ENCODE measurements at places on chromosomes 13 and 19.

DNA sequence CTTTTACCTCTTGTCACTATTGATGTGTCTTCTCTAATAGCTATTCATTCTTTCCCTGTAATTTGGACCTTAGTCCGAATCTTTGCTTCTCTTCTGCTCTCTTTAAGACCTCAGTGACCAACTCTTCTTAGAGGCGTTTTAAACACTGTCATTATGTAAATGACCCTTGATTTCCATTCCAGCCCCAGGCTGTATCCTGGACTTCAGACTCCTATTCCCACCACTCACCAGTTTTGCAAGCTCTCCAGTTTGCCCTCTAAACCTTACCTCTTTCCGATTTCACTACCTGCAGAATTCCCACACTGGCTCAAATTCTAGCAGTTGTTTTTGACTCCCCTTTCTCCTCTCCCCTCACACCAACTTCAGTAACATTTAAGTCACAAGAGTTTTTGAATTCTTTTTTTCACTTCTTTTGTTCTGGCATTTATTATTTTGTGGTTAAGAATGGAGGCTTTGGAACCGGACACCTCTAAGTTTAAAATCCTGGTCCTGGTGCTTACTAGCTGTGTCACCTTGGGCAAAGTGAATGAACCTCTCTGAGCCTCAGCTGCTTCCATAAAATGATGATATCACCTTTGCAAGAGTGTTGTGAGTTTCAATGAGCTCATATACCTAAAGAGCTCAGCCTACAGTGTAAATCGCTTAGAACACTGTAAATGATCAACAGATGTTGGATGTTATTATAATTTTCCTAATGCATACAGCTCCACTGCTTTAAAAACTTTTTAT lies 13.6 kb upstream of the HMGB1 start:
- DNase-seq = no peak

GRCh38 chr13:35770756-35771297 lies 294.3 kb upstream of the MAB21L1 start:
- no peak for DNase-seq

GRCh38 chr19:41328157-41328841 lies 18.3 kb downstream of the CCDC97 start:
- no peak for DNase-seq

DNA sequence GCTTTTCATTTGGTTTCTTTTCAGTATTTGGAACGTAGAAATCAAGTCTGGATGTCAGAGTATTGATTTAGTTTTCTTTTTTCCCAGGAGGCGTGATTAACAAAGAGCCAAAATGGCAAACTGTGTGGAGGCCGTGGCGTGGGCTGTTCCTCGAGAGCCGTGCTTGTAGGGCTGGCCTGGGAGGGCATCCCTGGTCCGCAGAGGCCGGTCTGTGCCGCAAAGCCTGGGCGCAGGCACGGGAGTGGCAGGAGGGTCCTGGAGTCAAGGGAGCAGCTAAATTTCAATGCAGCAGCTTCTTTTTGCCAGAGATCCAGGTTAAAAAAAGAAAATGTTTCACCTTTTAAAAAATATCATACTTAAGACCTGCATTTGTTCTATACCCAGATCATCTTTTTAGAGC lies 13.1 kb upstream of the MCF2L start:
- DNase-seq = no peak

DNA sequence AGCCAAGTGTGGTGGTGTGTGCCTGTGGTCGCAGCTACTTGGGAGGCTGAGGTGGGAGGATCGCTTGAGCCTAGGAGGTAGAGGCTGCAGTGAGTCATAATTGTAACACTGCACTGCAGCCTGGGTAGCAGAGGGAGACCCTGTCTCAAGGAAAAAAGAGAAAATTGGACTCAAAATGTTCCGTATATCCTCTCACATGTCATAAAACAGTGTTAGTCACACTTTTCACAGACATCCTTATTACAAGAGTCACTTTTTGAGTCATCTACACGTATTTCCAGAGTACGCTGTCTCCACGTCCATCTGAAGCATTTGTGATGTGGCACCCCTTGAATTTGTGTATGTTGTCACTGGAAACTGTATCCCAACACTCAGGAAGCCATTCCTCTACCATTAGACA lies 133.0 kb downstream of the SIPA1L3 start:
- DNase-seq = no peak

DNA sequence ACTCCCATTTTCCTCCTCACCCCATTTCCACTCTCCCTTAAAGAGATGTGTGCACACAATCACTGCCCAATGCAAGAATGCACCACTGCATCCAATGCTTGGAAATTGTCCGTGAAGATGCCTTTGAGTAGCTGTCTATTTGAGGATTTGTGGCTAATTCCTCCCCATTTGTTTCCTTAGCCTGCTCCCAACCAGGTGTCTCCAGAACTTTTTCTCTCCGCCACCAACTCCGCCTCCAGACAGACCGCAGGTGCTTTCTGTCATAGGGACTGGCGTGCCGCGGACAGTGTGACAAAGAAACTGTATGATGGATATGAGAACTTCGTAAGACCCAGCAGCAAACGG lies 461 bp upstream of the TM9SF2 start:
- DNase-seq = no peak

DNA sequence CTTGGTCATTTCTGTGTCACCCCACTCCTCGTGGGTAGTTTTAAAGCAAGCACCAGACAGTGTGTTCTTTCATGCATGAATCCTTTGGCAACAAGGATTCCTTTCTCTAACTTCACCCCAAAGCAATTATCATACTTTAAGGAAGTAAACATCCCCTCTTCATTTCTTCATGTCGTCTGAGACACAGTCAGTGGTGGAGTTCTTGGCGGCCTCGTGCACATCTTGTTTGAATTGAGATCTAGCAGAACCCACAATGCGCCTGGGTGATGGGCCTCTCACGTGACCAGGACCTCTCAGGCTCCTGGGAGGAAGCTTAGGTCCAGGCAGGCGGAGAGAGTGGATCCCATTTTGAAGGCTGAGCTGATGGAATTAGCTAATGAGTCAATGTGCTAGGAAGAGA lies 2.6 kb downstream of the ACSBG2 start:
- peak; percentile 9 for DNase-seq

DNA sequence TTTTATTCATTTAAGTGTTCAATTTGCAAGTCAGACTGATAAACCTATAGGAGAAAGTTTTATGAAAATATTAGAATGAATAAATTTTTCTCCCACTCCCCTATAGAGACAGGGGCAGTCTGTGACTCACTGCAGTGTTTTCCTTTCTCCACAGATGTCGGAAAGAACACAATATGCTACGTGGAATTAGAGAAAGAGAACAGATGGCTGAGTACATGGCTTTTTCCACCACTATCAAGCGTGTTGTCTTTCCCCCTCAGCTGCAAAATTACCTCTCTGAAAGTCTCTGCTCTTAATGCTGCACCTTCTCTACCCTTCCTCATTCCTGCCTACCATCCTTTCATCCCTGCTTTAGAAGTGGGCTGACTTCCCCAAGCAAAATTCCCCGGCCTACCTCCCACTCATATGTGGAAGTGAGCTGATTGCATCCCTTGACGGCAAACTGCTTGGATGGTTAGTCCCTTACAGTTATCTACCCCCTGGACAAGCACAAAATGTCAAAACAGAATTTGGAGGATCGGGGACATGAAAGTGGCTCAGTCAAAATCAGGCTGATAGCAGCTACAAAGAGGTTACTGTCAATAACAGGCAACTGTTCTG lies 30.0 kb downstream of the FLT1 start:
- DNase-seq = no peak

DNA sequence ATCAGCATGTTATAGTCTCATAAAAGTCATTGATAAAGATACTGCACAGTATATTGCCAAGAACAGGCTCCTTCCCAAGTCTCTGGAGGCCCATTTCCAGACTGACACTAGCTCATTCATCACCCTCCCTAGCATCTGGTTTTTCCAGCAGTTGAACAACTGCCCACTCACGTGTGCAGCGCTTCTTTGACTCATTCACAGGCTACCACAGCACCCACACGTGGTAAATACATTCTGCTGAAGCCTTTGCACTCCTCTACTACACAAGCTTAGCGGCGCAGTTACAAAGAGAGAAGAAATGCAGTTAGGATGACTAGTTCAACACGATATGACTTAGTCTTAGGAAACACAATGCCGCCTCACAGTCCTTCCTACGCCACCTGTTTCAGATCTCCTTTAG lies 87.7 kb downstream of the DOCK9 start:
- DNase-seq = no peak

GRCh38 chr19:43552616-43553015 lies 19.6 kb downstream of the ZNF575 start:
- peak; percentile 20 for DNase-seq

DNA sequence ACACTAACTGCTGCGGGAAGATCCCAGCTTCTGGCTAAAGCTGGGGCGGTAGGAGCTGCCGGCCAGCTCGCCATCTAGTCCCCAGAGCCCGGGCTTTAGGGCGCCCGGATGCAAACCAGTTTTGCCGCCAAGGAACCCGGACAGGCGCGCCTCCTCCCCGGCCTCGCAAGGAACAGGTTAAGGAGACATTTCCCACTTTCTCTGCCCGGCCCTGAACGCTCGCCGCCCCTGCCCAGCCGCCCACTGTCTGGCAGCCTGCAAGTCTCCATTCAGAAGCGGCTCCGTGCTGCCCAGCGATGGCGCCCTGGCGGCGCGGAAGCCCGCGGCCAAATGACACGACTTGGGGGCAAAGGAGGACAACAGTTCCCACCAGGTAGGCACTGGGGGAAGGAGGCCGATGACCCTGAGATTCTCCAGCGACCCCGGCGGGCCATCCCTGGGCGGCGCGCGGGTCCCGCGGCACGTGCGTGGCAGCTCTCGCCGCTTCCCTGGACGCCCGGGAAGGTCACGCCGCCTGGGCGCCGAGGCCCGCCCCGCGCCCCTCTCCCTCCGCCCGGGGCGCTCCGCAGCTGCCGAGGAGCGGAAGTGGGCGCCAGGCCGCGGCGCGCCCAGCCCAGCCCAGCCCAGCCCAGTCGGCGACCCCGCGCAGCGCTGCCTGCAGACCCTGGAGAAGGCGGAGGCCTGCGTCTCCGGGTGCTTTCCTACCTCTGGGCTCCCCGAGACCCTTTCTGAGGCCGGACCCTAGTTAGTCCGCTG lies 42.2 kb upstream of the HNRNPA1L2 start:
- DNase-seq = peak; percentile 34

DNA sequence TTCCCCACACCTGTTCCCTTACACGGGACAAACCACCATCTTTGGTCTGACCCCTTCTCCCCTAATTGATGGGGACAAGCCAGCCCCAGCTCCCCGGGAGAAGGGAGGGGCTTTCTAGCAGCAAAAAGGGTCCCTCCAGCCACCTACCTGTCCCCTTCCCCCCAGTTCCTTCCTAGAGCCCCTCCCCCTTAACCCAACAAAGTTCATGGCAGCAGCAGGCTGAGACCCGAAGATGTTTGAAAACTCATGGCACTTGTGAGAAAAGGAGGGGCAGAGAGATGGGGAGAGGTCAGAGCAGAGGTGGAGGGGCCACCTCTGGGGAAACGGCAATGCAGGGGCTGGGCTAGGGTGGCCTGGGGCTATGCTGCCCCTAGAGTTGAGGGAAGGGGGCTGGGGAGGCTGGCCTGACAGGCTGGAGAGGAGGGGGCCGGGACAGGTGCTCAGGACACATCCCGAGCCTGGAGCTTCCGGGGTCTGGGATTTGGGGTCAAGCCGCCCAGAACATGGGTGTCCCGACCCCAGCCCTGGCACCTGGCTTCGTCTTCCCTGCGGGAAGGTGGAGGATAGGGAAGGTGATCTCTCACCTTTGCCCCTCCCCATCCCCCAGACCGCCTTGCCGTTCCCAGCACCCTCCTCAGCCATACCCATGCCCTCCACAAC lies 12.5 kb upstream of the ASF1B start:
- no peak for DNase-seq

DNA sequence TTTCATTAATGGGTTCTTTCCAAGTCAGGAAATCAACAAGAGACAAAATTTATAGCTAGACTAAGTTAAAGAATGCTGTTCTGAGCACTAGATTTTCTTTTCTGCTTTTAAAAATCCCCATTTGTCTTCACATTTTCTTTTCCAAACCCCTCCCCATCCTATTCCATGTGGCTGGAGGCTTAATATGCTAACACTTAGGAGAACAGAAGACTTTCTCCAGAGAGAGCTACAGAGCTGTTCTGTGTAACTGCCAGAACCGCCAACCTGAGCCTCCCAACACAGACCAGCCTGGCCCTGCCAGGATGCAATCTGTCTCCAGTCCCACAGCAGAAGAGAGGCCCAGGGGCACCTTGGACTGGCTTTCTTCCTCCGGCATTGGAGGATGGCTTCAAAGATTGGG lies 264.1 kb downstream of the NDFIP2 start:
- DNase-seq = no peak

DNA sequence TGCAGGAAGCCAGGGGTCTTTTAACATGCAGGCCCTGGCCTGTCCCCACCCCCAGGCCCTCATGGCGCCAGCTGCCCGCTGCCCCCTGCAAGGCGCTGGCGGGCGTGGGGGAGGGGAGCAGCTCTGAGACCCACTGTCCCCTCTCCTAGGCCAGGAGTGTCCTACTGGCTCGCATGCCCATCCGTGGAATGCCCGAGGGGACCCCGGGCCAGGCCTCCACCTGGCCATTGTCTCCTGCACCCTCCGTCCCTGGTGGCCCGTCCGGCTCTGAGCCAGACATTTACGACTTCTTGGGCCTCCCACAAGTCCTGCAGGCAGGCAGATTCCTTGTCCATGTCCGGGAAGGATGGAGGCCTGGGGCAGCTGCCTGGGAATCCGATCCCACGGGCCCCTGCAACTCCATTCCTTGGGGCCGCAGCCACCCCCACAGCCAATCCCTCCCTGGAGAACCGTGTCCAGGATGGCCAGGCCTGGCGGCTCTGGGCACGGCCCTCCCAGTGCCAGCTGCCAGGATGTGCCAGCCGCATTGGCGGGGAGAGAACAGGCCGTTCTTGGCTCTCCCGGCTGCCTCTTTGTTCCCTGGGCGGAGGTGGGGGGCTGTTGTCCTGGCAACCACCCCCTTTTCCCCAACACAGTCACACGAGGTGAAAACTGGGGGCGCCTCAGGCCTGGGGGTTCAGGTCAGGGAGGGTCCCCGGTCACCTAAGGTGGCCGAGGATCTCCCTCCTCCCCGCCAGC lies 10.5 kb upstream of the PLIN3 start:
- no peak for DNase-seq

DNA sequence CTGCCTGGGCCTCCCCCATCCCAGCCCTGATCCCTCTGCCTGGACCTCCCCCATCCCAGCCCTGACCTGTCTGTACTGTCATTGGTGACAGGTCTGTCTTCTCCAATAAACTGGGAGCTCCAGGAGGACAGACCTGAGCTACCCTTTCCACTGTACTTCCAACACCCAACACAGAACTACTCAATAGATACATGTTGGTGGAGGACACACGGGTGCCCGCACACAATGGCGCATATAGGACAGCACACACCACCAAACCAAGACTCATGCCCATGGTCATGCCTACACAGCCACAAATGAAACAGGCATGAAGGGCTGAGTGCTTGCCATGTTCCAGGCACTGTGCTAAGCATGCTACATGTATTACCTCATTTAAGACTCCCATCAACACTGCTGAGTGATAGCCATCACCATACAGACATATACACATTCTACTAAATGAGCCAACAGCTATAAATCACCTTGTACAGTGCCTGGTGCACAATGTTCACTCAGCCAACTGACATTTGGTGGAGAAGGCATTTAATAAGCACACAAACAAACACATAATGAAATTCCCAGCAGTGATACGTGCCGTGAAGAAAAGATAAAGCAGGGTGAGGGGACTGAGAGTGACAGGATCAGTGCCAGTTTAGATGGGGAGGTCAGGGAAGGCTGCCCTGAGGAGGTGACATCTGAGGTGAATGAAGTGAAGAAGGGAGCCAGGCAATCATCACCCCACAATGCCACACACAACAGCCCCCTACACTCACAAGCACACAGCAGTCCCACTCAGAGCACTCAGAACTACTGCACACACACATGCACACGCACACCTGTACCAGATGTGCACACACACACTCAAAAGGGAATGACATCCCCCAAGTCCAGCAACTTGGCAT lies 857 bp downstream of the POU2F2 start:
- no peak for DNase-seq

- DNase-seq = no peak
Observed at GRCh38 chr13:113472355-113473025, 18.0 kb downstream of the DCUN1D2 start.

Data from WERI-Rb-1 (cell line).